ENCODE measurements at places on chromosomes 2 and 18.

GRCh38 chr2:3174626-3175567 lies 202.7 kb downstream of the EIPR1 start:
- DNase-seq: no peak

DNA sequence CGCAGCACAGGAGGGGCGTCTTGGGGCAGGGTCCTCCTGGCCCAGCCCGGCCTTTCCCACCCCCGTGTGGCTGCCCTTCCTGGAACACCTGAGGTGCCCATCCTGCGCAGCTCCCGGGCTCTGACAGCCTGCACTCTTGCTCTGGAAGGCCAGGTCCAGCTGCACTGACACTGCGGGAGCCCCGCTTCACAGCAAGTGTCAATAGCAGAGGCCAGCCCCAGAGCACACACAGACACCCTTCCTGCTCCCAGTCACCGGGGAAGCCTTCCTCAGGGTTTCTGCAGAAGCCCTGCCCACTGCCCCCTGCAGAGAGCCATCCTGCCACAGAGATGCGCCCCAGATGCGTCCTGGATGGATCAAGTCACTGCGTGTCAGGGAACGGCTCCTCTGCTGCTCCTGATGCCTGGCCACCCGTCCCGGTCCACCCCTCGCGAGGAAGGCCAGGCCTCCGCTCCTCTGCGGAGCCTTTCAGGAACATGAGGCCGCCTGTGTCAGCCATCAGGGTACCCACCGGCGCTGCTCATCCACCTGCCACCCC lies 519.2 kb upstream of the MYT1L start:
- DNase-seq: no peak

DNA sequence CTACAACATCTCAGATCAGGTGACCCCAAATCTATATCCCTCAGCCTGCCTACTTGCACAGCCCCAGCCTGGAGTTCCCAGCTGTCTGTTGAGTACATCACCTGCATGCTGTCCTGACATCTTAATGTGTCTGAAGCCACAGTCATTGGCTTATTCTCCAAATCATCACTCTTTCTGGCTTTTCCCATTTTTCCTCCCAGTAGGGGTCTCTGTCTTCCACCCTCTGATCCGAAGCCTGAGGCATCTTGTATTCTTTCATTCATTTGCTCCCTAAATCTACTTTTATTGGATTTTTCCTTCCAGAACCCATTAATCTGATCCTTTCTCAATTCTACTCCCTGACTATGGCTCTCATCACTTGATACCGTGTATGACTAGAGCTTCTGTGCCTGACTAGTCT lies 332.9 kb upstream of the DCC start:
- no peak for DNase-seq

DNA sequence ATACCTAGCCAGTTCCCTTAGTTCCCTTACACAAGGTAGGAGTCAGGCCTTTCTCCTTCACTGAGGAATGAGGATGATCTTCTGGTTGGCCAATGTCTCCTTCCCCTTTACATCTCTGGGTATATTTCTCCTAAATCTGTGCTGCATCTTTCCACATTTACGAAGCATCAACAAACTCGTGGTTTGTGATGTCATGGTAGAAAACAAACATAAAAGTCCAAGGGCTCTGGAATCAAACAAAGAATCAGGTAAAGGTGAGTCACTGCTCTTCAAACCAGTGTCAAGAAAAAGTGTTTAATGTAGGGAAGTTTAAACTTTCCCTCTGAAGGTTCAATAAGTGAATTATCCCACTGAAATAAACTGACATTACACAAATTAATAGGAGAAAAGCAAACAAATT lies 122.9 kb downstream of the METTL8 start:
- DNase-seq: no peak

DNA sequence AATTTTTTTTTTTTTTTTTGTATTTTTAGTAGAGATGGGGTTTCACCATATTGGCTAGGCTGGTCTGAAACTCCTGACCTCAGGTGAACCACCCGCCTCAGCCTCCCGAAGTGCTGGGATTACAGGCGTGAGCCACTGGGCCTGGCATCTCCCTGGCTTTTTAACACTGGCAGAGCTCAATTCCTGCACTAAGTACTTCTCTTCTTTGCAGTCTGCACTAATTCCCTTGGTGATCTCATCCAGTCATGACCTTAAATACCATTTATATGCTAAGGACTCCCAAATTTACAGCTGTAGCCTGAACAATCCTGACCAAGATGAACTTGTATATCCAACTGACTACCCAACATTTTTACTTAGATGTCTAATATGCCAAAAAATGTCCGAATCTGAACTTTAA lies 10.2 kb downstream of the PREPL start:
- DNase-seq: no peak

- no peak for DNase-seq
These were observed 156.4 kb upstream of the GALNT13 start for GRCh38 chr2:153715218-153715850.

GRCh38 chr2:158676295-158676694 lies 118.8 kb upstream of the DAPL1 start:
- DNase-seq: no peak

GRCh38 chr2:180604077-180604476 lies 376.3 kb upstream of the UBE2E3 start:
- DNase-seq: no peak

- no peak for DNase-seq
These were observed 24.1 kb downstream of the GATA6 start for GRCh38 chr18:22193466-22193865.

DNA sequence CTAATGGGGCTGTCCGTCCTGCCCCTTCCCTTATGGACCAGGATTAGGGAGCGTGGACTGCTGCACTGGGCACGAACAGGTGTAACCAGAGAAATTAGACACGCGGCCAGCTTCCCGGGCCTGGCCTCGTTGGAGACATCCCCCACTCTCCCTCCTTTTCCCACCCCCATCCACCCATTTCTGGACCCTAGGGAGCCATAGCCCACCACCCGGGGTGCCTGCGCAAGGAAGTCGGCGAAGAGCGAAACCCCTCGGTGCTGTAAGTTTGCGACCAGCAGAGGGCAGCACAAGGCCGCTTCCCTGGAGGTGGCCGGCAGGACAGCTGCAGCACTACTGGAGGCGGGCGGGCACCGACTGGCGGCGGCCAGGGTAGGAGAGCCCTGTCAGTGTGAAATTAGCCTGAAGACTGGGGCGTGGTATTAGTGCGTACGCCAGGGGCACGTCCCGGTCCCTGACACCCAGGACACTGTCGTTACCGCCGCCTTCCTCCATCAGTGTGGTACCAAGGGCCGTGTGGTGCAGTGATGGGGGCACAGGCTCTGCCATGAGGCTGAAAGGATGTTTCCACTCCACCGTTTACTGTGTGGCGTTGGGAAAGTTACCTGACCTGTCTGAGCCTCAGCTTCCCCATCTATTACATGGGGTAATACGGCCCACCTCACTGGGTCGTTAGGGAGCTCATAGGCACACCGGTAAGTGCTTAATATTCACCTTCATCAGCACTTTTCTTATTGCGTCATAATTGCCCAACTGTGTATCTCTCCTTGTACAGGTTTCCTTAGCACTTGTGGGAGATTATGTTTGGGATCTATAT lies 36.0 kb upstream of the CD207 start:
- peak; percentile 23 for DNase-seq

- no peak for DNase-seq
These were observed 130.5 kb upstream of the MGAT5 start for GRCh38 chr2:134123332-134123731.

- DNase-seq: no peak
These were observed 289.3 kb upstream of the HS6ST1 start for GRCh38 chr2:128607911-128608506.

DNA sequence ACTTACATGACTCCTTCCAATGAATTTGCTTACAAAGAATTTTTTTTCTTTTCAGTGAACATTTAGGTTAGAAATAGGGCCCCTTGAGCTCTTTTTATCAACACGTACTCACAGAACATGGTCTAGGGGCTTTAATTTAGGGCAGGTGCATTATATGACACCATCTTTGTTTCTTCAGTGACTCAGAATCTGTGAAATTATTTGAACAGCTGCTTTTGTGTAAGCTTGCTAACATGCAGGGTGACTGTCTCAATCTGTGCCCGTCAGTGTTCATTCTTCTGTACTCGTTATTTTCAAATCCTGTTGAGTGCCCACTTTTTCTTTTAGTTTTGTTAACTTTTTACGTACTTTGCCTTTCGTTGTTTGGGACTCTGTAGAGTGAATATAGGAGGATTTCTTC lies 52.8 kb upstream of the CABYR start:
- DNase-seq: no peak

DNA sequence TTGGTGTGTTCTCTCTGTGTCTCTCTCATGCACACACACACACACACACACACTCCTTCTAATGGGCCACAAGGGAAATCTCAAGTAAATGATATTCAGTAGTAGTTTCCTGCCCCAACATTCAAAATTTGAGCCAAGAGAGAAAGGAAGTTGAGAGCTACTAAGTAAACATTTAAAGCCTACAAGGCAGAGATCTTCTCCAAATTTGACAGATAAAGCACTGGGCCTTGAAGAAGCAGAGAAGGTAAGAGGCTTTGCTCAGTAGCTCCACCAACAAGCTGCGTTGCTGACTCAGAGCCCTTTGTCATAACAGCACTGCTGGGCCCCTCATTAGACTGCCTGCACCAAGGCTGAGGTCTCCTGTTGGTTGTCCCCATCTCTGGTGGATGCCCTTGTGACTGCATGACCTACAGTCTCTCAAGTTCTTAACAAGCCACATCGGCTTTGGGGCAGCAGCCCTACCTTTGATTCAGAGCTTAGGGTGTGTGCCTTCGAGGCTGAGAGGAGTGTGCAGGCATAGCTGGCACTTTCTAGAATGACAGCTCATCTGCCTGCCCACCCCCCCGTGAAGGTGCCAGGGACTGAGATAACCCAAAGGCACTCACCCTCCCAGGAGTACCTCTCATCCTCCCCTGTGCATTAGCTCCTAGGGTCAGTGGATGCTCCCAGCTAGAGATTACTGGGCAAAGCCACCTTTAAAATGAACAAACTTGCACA lies 32.3 kb upstream of the NEB start:
- no peak for DNase-seq

DNA sequence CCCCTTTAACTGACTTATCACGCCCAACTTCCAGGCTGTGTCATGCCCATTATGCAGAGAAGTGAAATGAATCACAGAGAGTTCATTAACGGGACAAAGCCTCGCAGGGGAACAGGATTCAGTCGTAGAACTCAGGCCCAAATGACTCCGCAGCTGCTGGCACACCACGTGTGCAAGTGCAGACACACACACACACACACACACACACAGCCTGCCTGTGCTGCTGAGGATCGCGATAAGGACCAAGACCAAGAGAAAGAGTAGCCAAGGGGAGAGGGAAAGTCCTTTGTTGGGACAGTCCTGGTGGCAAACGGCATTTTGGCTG lies 90.0 kb upstream of the TAF1B start:
- no peak for DNase-seq

DNA sequence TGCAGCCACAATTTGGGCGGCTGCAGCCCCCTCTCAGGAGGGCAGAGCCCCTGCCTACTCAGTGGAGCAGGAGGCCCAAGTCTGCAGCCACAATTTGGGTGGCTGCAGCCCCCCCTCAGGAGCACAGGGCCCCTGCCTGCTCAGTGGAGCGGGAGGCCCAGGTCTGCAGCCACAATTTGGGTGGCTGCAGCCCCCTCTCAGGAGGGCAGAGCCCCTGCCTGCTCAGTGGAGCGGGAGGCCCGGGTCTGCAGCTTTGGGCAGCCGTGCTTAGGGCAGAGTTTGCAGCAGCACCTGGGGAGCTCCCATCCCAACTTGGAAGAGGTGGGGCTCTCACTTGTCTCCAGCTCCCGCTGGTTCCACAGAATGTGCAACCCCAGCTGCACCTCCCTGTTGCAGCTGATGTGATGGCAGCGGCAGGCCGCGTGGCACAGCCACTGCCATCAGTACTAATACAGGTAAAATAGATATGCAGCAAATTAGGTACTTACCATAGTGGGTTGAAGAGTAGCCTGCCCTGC lies 99.4 kb downstream of the TWIST2 start:
- no peak for DNase-seq

- no peak for DNase-seq
These were observed 22.3 kb downstream of the GPR35 start for GRCh38 chr2:240647503-240648154.

- no peak for DNase-seq
These were observed 110.4 kb upstream of the SCN1A start for GRCh38 chr2:166238176-166238575.

DNA sequence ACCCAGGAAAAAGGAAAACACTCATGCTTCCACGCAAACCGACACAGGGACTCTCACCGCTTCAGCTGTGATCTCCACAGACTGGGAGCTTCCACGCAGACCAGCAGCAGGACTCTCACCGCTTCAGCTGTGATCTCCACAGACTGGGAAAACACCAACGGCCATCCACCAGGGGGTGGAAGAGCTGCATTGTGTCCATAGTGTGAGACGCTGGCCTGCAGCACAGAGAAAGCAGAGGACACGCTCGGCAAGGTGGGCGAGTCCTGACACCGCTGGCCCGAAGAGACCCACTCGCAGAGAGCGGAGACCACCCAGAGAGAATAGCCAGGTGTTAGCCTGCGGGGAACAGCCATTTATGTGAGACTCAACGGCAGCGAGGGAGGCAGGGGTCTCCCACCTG lies 42.5 kb upstream of the NFATC1 start:
- DNase-seq: no peak

GRCh38 chr2:231530099-231531011 lies at the start of gene NMUR1:
TSS of gene NMUR1 (minus strand) at chr2:231530445. CDS start at chr2:231530361, 84 bp downstream.
- no peak for DNase-seq

DNA sequence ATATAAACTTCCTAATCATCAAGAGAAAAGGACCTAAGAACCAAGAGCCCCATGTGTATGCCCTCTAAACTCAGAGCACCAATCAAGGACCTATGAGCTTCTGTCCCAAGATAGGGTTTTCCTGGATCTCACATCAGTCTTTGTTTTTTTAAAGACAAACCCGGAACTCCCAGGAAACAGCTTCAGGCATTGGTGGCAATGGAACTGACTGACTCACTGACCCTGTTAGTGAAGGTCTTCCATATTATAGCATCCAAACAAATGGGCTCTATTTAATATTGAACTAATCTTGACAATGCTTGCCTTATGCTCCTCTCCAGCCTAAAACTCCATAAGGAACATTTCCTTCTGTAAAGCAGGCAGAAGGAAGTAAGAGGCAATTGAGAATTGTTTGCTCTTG lies 63.5 kb upstream of the RPE start:
- DNase-seq: no peak
